ENCODE measurements at places on chromosomes 2 and 18.

DNA sequence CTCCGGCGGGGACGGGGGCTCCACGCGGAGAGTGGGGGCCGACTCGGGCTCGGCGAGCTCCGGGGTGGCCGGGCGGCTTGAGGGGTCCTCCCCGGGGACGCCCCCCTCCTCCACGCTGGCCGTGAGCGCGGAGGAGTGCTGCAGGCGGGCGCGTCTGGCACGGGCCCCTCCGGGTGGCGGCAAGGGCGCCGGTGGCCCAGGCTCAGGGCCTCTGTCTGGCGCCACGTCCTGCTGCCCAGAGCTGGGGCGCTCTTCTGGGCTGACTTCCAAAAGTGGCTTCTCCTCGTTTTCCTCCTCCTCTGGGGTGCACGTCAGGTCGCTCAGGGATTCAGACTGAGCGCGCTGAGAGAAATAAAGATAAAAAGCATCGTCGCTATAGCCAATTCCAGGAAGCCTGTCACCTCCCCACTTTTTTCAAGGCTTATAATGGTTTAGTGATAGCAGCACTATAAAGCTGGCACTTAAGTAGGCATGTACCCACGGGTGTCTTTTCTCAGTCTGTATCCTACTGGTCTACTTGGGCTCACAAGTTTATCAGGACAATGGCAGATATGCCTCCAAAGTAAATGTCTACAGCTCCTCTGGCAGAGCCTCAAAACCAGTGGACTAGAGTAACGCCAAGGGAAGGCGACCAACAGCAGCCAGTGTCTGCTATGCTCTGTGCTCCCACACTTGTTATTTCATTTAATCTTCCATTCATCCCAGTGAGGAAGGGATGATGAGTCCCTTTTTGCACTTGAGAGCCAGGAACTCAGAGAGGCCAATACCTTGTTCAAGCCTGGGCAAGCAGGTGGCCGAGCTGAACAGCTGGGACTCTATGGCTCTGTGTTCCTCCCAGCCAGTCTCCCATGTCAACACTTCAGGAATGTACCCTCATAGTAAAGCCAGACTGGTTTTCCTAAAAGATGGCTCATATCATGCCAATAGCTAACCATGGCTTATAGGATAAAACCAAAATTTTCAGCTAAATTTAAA is 92.6 kb upstream of the MGAT4A start:
- DNase-seq, result no peak

- no peak for DNase-seq
Measured at GRCh38 chr18:13260935-13261640, 42.5 kb downstream of the LDLRAD4 start.

DNA sequence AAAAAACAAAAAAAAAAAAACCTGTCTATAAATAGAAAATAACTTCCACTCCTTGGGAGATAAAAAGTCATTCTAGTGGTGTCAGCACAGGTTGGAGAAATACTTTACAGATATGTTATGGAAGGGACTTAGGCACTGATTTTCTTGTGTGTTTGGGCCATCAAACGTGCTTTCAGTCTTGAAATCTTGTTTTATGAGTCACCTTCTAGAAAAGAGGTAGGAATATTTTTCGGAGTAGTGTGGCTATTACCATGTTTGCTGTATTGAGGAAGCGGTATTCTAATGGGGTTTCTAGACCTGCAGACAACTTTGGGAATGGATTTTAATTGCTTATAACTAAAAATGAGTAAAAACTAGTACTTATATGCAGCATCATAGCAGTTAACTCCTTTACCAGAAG is 12.0 kb downstream of the HNMT start:
- DNase-seq, result no peak

DNA sequence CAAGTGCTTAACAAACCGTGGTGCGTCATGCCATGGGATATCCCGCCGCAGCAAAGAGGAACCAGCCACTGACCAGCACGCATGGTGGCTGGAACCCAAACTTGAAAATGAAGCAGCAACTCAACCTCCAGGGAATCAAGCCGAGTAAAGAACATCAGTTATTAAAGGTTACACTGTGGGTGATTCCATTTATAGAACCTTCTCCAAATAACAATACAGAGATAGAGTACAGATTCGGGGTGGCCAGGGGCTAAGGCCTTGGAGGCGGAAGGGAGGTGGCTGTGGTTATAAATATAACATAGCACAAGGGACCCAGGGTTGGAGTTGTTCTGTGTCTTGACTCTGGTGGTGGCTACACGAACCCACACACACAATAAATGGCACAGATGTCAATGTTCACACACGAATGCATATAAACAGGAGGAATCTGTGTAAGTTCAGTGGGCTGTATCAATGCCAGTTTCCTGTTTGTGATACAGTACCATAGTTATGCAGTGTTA is 123.1 kb downstream of the EIPR1 start:
- DNase-seq, result no peak

- DNase-seq, result no peak
Measured at GRCh38 chr2:10007435-10007834, 35.9 kb upstream of the KLF11 start.

DNA sequence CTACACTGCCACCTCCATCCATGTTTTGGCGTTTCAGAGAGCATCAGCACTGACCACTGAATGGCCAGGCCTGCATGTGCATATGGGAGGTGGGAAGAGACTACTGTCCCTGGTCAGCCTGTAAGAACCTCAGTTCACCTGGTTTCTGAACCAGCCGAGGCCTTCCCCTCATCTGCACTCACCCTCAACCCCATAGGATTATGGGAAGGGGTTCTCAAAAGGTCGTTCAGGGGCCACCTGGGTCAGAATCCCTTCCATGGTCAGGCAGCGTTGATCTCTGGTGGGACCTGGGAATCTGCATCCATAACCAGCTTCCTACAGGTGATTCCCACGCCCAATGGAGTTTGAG is 36.7 kb downstream of the TET3 start:
- no peak for DNase-seq

DNA sequence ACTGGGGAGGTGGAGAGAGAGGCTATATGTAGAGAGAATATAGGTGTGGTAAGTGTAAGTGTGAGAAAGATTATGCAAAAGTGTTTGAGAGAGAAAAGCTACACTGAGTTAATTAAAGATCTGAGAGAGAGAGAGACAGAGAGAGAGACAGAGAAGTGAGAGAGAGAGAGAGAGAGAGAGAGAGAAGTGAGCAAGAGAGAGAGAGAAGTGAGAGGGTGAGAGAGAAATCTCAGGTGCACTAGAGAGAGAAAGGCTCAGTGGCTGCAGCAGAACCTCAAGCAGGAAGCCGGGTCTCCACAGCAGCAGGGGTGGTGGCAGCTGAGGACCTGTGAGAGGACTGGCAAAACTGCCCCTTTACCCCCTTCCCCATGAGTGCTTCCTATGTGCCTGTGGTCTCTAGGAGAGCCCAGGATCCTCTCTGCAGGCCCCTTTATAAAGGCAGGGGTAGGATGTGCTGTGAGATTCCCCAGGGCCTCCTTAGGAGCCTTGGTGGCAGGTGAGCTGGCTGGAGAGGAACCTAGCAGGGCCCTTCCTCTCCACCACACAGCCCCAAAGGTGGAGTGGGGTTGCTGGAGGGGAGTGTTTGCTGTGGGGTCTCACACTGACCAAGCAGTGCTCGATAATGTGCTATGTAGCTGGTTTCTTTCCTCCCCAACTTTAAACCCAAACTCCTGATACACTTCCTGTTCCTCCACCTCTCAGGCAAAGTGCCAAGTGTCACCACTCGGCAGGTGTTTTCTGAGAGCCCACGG is 52.6 kb downstream of the SLC4A5 start:
- no peak for DNase-seq

- peak; percentile 72 for DNase-seq
Measured at GRCh38 chr2:134360745-134361487, 107.0 kb downstream of the MGAT5 start.

- no peak for DNase-seq
Measured at GRCh38 chr18:35029770-35030169, 11.4 kb upstream of the MAPRE2 start.

DNA sequence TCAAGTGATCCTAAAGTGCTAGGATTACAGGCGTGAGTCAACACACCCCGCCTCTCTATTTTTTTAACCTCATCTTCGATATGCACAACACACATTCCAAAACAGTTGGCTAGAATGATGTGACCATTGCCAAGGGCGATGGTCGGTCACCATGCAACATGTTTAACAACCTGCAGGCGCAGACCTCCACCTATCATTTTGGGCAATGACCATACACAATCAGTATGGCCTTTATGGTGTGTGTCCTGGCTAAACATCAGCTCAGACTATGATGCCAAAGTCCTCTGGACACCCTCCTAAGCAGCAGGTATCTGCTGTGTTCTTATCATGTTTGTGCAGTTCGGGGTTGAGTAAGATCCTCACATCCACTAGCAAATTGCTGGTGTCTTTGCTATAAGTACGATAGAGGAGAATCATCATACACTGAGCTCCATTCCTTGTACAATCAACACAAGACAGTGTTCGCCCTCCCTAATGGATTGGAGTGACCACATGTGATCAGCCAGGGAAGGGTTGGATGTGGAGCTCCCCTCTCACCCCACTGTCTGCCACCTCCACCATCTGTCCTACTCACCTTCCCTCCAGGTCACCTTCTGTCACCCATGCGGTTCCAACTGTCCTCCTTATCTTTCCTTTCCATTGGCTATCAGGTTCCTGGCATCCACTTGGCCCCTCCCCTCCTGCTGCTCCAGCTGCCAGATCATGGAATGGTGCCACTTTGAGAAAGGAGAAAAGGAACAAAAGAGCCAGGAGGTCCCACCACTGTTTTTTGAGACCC is 7.9 kb upstream of the RNF152 start:
- DNase-seq, result no peak

- no peak for DNase-seq
Measured at GRCh38 chr18:57819671-57820460, 16.8 kb upstream of the ATP8B1 start.

DNA sequence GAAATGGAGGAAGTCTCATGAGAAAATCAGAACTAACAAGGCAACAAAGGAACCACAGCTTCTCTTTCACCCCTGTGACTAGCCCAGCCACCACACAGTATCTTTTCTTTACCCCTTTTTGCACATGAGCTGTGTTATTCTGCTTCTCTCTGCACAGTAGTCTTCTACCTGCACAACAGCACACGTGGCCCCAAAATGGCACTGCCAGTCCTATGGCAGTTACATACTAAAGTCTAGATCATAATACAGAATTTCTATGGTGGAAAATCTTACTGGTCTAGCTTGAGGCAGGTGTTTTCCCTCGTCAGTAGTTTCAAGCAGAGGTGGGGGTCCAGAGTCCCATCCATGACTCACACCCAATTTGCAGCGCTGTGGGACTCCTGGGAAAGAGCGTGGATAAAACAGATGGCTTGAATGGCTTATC is 177.7 kb downstream of the DIS3L2 start:
- DNase-seq, result no peak
